ENCODE measurements at places on chromosomes 7 and 10.

DNA sequence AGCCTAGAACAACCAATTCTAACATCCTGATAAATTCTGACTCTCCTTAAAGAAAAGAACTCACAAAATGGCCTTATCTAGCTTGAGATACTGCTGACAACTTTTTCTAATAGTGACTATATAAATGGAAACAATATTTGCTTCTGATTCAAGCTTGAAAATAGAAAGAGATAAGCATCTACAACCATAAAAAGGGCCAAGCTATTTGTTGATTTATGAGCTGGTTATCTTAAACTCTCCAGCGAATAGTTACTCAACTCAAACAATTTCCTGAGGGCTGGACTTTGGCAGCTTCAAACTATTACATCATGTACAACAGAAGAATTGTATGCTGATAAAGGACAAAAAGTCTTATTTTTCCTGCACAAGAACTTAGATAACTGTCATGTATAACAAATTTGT, 4.6 kb downstream of the USP54 start:
- DNase-seq = no peak

DNA sequence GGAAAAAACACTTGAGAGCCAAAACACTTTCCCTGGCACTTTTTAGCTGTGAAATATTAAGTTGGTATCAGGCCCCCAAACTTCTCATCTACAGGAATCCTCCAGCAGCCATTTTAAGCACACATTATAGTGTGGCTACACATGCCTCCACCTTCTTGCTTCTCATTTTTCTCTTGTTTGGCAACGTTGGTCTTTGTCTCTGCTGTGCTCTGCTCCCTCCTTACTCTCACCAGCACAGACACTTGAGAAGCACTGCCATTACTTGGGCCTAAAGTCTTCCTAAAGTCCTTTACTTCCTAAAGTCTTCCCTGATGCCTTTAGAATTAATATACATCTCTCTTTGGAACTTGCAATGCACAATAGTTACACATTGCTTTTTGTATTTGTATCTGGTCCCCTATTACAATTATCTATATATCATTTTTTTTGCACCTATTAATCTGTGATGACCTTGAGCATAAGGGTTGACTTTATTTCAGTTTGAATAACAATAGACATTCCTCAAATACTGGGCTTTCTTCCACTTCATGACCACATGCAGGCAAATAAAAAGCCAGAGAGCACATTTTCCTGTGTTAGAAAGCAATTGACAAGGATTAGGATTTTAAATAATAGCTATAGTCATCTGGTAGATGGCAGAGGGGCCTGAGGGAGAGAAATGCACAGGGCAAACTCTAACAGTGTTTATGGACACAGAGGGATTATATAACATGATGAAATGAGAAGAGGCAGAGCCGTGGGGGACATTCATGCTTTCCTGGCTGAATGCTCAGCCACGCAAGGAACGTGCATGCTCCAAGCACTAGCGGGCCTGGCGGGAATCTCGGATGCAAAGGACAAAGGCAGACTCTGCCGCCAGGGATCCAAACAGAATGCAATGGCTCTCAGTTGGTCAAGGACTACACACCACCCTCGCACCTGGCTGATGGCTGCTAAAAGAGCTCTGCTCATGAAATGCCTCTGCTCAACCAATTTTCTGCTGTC, 99.3 kb downstream of the CDC14C start:
- no peak for DNase-seq

- no peak for DNase-seq
Measured at GRCh38 chr10:89659143-89660131, 14.4 kb upstream of the PANK1 start.

- DNase-seq = no peak
Measured at GRCh38 chr7:132402096-132402495, 174.2 kb downstream of the PLXNA4 start.

DNA sequence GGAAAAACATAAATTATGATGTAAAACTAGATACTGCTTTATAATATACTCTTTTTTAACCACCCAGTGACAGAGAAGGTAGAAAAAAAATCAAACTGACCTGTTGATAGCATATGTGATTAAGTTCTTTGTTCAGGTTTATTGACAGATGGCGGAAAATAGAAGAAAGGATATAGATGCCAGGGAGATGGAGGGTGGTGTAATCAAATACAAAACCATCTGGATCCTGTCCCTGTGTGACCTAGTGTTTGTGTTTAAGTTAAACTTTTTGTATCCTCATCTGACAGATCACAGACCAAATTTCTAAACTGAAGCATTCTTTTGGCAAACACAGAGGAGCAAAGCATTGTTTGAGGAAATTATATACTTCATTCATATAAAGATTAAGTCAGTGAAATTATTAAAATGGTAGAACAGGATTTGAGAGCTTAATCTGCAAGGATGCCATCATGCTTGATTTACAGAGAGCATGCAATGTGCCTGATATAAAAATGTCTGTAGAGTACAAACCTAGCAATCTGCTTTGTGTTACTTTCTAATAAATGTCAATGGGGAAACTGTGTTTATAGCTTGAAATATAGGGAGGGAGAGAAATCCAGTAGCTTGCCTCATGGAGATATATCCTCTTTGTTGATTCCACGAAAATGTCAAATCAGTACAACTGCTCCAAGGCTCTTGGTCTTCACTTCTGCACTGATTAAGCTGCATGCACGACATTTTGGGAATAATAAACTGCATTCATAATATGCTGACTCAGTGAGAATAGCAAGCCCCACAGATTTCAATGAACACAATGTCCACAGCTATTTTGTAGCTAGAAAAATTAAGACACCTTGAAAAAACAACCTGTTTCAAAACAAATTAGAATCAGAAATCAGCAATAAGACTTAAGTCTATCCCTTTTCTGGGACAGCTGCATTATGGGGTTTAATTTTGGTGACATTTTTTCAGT, 39.0 kb downstream of the SEM1 start:
- no peak for DNase-seq

DNA sequence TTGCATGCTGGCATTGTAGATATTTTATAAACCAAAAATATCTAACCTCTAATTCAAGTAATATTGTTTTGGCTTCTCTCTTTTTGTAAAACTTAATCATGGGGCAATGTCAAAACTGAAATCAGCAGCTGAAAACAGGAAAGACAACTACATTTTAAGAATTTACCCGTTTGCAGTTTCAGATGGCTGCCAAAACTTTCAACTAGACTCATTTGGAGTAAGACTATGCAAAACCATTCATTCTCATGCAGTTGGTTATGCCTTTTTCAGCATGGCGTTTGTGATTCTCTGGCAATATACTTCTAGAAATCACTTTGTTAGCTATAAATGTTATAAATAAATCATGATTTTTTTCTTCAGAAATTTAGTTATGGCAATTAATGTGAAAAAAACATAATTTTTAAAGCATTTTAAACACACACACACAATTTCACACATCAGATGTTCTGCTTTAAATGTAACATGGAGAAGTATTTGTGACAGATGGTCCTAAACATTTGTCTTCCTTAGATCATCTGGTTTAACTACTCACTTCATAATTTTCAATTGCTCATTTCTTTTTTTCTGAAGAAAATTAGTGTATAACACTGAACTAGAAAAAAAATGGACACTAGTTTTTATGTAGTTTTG, 116.4 kb downstream of the ITGB8 start:
- no peak for DNase-seq

GRCh38 chr10:114311496-114312209, 72.6 kb downstream of the VWA2 start:
- no peak for DNase-seq

DNA sequence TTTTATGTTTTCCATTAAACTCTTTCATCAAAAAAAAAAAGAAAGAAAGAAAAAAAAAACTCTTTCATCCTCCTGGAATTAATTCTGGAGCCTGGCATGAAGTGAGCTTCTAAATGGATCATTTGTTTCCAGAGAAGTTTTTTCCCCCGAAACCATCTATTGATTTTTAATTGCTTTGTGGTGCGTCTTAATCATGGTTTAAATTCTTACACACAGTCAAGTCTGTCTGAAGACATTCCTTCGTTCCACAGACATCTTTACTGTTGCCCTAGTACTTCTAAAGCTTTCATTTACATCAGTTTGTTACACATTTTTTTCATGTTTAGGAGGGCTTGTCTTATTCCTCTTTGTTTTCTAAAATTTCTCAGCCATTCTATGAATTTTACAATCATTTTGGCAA, 493.4 kb upstream of the FOXK1 start:
- DNase-seq = no peak

GRCh38 chr7:133575726-133576440, 323.0 kb downstream of the EXOC4 start:
- no peak for DNase-seq

DNA sequence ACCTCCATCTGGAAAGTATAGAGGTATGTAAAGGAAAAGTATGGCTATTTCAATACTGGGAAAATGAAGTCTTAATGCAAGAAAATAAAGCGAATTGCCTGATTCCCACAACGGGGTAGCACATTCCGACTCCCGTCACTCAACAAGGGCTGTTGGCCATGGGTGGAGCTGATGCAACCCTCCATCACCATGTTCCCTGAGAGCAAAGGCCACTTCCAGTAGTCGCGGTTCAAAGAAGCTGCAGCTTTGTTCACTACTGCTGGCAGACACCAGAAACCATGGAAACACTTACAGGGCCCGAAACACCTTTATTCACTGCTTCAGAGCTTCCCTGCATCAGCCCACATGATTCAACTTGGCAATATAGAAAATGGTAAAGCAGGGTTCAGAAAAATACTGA, 44.0 kb downstream of the TMEM26 start:
- no peak for DNase-seq

DNA sequence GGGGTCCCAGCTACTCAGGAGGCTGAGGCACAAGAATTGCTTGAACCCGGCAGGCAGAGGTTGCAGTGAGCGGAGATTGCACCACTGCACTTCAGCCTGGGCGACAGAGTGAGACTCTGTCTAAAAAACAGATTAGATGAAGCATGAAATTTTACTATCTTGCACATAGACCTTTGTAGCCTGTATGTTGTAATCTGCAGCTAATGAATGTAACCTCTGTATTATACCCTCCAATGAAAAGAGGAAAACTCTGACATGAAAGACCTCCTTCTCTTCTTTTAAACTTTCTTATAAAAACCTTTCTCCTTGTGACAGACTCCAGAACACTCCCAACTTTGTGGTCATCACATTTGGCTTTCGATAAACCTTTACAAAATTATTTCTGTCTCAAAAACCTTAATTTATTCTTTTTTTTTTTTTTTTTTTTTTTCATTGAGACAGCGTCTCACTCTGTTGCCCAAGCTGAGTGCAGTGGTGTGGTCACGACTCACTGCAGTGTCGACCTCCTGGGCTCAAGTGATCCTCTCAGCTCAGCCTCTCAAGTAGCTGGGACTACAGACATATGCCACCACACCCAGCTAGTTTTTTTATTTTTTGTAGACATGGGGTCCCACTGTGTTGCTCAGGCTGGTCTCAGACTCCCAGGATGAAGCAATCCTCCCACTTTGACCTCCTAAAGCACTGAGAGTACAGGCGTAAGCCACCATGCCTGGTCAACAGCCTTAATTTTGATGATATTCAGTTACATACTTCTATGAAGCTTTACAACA, 97.4 kb downstream of the SVOPL start:
- DNase-seq = no peak

DNA sequence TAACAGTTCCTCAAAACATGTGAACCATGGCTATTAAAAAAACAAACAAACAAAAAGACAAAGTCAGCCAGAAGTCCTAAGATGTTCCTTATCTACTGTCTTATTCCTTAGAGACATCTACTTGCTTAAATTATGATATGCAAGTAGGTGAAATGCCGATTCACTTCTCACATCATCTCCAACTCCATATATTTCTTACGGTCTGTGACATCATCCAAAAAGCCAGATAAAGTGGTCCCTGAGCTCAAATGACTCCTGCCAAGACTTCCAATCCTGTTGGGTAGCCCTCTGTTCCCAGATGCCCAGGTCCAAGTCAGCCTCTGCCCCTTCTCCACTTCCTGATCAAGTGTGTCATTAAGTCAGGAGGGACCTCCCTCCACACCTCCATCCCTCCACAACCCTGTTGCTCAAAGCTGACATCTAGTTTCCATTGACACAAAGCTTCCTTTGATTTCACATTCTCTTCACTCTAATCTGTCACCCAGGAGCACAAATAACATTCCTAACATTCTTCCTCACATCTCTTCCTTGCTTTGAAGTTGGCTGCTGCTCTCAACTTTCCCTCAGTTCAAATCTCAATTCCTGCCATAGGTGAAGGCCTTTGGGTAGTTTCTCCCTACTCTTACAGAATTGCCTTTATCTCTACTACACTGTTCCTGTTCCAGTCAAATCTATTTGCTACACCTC, 56.1 kb upstream of the PDLIM1 start:
- no peak for DNase-seq

GRCh38 chr10:104234934-104235333, 2.8 kb upstream of the CFAP43 start:
- no peak for DNase-seq

- DNase-seq = no peak
Measured at GRCh38 chr7:92847305-92847704, 10.9 kb upstream of the CDK6 start.

GRCh38 chr10:79313911-79314439, 33.3 kb upstream of the PPIF start:
- DNase-seq = no peak

DNA sequence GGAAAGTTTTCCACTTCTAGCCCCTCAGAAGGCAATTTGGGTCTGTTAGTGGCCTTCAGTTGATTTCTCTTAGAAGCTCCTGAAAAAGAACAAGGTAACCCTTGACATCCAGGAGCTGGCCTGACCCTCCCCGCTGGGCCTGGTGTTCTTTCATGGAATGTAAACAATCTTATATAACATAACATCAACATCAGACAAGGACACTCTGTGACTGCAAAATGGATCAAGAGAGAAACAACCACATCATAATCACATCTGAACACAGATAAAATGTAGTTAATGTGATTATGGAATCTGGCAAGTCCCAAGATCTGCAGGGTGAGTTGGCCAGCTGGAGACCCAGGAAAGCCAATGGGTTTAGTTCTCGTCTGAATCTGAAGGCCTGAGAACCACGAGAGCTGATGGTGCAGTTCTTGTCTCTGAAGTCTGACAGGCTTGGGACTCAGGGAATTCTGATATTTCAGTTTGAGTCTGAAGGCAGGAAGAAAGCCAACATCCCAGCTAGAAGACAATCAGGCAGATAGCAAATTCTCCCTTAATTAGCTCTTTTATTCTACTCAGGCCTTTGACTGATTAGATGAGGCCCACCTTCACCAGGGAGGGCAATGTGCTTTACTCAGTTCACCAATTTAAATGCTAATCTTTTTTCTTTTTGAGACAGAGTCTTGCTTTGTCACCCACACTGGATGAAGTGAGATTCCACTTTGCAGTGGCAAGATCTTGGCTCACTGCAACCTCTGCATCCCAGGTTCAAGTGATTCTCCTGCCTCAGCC, 91.4 kb upstream of the NAMPT start:
- no peak for DNase-seq

GRCh38 chr10:88186335-88186734, 322.9 kb downstream of the PTEN start:
- DNase-seq = no peak

DNA sequence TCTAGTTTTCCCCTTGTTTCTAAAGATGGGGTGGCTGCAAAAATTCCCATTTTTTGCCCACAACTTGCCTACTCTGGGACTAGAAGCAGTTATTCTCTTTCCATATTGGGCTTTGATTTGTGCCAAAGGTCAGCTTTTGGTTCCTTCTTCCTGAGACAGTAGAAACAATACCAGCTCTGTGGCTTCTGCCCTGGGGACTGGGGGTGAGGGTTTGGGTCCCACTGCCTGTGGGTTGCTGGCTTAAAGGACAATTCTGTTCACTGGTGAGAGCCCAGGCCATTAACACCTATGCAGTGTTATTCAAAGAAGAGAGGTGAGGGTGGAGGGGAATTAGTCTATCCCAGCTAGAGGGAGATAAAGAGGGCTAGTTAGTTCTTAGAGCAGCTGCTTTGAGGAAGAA, 171.5 kb downstream of the CPEB3 start:
- DNase-seq = no peak

GRCh38 chr7:27901028-27901760, 161.2 kb downstream of the TAX1BP1 start:
- DNase-seq = no peak
